ENCODE measurements at places on chromosomes 5 and 9. TPM values are rescaled to one million over a fixed set of nuclear protein-coding genes. Genes with fewer than 3 reads are reported as not detected.

Gene SRD5A1
- total RNA-seq = 9.4 TPM

DNA sequence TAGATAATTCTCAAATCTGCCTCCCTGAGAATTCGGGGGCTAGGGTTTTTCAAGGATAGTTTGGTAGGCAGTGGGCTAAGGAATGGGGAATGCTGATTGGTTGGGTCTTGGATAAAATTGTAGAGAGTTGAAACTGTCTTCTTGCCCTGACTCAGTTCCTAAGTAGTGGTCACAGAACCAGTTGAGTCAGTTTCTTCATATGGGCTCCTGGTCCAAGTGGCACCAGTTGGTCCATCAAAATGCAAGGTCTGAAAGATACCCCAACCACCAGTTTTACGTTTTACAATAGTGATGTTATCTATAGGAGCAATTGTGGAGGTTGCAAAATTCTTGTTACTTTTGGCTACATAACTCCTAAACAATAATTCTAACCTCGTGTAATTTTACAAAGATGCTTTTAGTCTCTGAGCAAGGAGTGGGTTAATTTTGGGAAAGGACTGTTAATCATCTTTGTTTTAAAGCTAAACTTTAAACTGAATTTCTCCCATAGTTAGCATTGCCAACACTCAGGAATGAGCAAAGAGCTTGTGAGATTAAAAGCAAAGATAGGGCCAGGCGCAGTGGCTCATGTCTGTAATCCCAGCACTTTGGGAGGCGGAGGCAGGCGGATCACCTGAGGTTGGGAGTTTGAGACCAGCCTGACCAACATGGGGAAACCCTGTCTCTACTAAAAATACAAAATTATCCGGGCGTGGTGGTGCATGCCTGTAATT is 7.7 kb downstream of the CDK7 start:
- no peak for DNase-seq

- no peak for DNase-seq
These were observed 218.2 kb downstream of the TSSK1B start for GRCh38 chr5:113216545-113216944.

GRCh38 chr5:74116266-74116665 is 490.3 kb downstream of the ARHGEF28 start:
- no peak for DNase-seq

DNA sequence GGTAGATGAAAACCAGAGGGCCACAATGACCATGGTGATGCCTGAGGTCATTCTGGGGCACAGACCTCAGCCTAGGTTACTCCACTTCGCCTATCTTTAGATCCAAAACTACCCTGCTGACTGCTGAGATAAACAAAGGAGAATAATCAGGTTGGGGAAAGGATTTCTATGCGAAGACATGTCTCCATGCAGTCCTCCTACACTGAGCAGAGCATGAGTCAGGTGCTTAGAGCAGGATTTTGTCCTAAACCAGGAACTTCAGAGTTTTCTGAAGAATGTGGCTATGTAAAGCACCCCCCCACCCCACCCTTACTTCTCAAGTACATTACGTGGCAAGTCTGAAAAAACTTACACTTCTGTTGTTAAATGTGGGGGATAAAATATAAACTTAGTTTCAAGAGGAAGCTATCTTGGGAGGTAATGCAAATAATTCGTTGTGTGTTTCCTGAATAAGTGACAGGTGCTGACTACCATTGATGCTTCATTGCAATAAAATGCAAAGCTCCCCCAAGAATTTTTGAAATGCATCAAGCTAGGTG is 19.4 kb downstream of the PDCD1LG2 start:
- DNase-seq = no peak
